ENCODE measurements at places on chromosomes 16 and 17.

- DNase-seq, result no peak
These were observed 163.2 kb downstream of the UTP18 start for GRCh38 chr17:51423421-51424160.

GRCh38 chr17:48056246-48056745, 8.1 kb downstream of the NFE2L1 start:
- DNase-seq, result no peak

DNA sequence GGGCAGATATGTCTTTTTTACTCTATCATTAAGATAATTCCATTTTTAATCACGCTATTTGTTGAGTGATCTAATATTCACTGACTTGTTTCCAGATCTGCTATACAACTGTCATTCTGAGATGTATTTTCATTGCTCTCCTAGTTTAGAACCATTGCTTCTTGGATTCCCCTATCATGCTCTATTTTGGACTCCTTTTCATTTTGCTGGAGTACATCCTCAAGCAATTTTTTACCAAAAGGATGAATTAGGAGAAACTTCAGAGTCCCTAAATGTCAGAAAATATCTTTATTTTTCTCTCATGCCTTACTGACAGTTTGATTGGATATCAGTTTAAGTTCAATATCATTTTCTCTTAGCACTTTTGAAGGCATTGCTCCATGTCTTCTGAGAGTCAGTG, 9.8 kb downstream of the MT4 start:
- no peak for DNase-seq

DNA sequence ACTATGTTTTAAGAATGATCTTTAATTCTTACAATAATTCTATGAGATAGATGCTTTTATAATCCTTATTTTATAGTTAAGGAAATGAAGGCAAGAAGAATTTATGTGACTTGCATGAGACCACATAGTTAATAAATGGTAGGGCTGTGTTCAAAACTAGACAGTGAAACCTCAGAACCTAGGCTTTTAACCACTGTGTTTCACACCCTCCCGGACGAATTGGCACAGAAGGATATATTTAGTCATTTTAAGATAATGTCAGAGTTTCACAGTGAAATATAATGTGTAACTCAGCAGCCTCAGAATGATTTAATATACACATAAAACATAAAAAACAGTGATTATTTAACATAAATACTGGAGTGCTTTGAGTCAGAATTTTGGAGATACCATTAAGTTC, 57.0 kb downstream of the NSRP1 start:
- DNase-seq, result no peak

- DNase-seq, result no peak
These were observed 48.5 kb downstream of the CDH13 start for GRCh38 chr16:82675300-82675699.

DNA sequence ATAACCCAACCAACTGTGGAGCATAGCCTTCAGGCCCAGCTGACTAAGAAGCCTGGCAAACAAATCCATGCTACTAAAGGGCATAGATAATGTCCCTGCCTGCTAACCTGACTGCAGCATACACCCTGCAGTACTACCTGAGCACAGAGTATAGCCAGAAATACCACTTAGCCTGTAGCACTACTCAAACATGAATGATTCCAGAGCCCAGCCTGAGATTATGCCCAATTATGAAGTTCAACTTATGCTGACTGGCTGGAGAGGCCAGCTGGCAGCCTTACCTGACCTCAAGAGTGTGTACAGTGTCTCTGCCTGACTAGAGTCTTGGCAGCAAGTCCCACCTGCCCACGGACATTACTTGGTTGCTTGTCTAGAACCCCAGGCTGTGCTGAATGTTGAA, 1265.3 kb downstream of the CDH11 start:
- DNase-seq, result no peak

GRCh38 chr17:7184647-7185046, 5.5 kb upstream of the ASGR1 start:
- DNase-seq, result no peak

DNA sequence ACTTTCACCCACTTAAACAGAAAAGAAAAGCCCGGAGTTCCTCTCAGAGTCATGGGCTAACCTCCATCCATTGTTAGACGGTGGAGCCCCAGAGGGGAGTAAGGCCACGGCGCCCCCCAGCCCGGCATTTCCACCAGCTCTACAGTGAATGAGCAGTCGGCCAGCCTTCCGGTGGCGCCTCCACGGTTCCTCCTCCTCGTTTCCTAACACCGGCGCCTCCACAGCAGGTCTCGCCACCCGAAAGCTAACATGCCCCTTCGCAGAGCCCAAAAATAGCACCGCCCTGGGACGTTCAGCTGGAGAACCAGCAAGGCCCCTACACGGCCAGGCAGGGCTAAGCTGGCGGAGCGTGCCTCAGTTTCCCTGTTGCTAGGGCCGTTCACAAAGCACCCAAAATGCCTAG, 858 bp downstream of the MMD start:
- peak; percentile 32 for DNase-seq

DNA sequence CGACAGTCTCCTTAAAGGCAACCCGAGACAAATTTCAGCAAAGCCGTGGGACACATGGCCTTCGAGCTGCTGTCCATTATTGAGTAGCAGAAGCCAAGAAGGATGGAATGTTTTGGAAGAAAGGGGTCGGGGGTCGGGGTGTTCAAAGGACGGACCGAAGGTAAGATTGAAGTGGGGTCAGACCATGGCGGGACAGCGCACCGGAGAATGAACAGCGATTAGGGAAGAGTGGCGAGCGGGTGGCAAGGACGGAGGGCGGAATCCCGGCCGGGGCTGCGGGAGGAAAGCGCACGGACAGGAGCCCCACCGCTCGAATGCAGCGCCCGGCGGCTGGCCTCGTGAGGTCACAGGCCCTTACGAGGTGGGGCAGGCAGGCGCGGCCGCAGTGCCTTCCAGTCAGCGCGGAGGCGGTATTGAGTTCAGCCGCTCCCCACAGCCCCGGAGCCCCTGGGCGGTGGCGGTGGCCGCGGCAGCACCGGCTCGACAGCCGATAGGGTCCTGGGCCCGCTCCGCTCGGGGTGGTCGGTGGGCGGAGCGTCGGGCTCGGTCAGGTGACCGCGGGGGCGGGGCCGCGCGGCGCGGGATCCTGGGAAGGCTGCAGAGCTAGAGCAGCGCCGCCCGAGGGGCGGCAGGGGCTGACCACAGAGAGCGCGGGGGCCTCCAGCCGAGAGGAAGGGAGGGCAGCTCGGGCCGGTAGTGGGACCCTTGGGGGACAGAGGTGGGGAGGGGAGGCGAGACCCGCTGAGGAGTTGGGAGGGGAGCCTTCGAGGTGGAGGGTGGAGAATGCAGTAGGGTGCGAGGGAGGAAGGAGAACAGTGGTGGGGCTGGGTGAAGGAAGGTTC, at the start of gene EFCAB13:
EFCAB13 (plus strand) TSS at position 574 of the 842 bp plus-strand sequence. CDS start 4,399 bp downstream, outside the sequence.
- DNase-seq, result peak; percentile 58

DNA sequence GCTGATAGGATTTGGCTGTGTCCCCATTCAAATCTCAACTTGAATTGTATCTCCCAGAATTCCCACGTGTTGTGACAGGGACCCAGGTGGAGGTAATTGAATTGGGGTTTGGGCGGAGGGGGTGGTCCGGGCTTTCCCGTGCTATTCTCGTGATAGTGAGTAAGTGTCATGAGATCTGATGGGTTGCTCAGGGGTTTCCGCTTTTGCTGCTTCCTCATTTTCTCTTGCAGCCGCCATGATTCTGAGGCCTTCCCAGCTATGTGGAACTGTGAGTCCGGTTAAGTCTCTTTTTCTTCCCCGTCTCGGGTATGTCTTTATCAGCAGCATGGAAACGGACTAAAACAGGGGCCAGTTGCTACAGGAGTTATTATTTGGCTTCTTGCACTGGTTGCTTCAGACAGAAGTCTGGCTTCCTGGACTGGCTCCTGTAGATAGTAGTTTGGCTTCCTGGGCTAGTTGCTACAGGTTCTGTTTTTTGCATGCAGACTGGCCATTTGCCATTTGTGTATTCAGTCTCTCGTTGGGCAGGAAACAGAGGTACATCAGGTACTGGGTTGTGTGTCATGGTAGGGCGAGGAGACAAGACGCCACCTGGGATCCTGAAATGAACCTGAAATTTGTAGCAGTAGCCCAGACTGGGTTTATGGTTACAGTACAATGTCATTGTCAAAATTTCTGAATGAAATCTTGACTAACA, 32.6 kb downstream of the CNTNAP4 start:
- DNase-seq, result no peak

- no peak for DNase-seq
These were observed 17.9 kb upstream of the FAAP100 start for GRCh38 chr17:81569986-81570514.

DNA sequence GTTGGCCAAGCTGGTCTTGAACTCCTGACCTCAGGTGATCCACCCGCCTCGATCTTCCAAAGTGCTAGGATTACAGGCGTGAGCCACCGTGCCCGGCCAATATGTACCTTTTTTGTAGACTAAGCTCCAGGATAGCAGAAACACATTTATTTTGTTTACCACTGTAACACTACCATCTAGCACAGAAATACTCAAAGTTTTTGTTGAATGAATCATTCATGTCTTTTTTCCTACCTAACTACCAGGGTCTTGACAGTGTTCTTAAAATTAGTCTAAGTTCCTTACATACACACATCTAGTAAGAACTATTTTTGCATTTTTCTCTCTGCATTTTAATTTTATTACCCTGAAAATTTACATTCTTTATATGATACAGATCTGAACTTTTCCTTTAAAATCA, 44.4 kb downstream of the AKAP10 start:
- no peak for DNase-seq

DNA sequence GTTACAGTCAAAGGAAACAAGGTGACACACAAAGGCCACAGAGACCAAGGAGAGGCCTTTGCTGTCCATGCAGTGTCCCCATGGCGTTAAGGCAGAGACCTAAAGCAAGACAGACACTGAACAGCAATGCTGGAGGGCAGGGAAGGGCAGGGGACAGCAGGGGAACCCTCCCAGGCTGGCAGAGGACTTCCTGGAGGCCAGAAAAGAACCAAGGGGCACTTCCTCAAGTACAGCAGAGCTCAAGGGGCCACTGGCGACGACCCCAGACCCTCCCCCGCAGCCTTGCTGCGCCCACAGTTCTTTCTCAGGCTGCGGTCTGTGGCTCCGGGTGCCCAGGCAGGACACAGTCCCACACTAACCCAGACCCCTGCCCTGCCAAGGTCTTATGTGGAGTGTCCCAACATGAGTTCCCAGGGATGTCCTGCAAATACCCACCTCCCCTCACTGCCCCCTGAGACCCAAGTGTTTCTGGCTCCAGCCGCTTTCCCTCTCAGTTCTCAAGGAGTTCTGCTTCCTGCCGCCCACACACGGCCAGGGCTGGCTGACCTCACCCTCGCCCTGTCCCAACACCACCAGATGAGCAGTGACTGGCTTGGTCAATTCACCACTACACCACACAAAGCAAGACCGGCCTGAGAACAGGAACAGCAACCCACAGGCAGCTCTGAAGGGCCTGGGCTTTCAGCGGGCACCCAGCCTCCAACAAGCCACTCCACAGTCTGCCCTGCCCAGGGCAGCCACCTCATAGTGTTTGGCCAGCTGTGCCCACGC, 4.2 kb downstream of the CLCN7 start:
- DNase-seq, result no peak

DNA sequence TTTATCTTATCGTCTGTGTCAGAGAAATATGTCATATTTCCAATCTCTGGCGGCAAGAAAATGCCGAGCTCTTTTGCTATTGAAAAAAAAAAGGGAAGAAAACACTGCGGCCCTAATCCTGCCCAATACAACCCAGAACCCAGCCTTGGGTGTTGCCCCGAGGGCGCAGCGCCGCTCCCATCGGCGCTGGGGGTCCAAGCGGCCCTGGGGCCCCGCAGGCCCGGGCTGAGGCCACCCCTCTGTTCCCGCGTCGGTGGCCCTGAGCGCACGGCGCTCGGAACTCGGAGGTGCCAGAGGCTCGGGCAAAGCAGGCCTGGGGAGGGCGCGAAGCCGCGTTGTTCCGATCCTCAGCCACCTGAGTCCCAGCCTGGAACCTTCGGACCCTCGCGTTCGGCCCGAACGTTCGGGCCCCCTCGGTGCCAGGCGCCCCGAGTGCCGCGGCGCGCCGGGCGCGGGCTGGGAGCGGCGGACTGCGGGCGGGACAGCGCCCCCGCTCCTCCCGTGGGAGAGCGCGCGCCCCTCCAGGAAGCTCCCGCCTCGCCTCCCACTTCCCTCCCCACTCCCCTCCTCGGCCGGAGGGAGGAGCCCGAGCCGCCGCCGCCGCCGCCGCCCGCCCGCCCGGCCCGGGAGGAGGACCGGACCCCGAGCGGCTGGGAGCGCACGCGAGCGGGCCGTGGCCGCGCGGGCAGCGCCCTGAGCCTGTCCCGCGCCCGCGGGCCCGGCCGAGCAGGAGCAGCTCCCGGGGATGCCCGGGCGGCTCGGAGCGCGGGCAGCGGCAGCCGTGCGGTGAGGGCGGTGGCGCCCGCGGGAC, at the start of gene CPNE2:
CPNE2 (plus strand) TSS at position 609 of the 811 bp plus-strand sequence. CDS start 18,160 bp downstream, outside the sequence.
- DNase-seq, result peak; percentile 80

GRCh38 chr16:25279491-25279890, 21.8 kb upstream of the ZKSCAN2 start:
- no peak for DNase-seq

DNA sequence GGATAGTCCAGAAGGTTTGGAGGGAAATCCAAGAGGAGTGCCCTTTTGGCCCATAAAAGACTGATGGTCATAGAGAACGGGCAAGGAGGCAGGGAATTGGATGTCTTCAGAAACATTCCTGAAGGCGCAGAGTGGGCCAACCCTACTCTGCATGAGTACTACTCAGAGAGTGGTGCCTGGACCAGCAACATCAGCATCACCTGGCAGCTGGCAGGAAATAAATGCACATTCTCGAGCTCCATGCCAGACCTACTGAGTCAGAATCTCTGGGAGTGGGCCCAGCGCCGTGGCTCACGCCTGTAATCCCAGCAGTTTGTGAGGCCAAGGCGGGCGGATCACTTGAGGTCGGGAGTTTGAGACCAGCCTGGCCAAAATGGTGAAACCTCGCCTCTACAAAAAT, 27.1 kb upstream of the SLC39A11 start:
- DNase-seq, result no peak

DNA sequence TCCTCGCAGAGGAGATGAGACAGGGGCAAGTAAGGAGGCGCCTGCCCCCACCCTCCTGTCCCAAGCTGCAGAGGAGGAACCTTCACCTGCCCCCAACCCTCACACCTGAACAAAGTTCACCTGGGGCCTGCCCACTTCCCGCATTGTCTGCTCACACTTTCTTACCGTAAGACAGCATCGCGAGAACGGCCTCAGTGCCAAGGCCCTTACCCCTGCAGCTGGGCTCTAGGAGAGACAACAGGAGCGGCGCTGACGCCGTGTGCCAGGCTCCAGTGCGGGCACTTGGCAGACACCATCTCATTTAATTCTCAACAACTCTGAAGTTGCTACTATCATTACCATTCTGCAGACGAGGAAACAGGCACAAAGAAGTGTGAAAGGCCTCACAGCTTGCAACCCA, 4.1 kb downstream of the NAT9 start:
- DNase-seq, result no peak

GRCh38 chr17:80899402-80900268, 92.0 kb upstream of the CHMP6 start:
- no peak for DNase-seq

DNA sequence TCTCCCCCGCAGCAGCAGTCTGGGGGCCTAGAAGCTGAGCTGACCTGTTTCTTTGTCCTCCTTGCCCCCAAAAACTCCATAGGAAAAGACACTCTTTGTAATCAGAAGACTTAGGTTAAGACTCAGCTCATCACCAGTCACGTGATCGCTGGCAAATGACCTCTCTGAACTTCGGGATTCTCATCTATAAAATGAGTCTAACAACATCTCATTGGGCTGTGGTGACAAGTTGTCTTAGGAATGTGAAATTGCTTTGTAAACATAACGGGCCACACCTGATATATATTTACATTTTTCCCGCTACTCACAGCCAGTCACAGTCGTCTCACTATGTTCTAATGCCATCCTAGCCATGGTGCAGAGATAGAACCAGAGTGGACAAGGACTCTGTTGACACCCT, 86.0 kb upstream of the LHX1 start:
- DNase-seq, result no peak

- DNase-seq, result no peak
These were observed 3.3 kb upstream of the FDXR start for GRCh38 chr17:74875977-74876593.

Data from dorsolateral prefrontal cortex (tissue), 122 donors.